Stimulated activated CD8-positive, alpha-beta memory T cell treated with anti-CD3 and anti-CD28 coated beads, Interleukin-2, amount 100 ng/mL, for 48 hours (primary cell): ENCODE measurements at places on chromosomes 11 and 22.
A peak's percentile ranks its signal among the peaks of the same experiment; 100 is the strongest.

DNA sequence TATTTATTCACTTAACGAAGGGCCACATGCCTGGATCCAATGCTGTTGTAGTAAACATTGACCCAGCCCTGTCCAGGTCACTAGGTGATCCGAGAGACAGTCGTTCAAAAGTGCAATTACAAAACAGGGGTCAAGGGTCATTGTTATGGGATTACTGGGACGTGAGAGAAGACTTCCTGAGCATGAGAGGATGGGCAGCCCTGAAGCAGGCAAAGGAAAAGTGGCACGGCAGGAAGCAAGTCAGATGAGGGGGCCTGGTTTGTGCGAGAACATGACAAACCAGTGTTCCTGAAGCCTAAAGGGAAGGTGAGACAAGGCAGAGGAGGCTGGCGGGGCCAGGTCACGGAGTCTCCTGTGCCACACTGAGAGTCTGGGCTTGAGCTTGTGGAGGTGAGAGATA lies 15.8 kb upstream of the MMP20 start:
- no peak for DNase-seq

DNA sequence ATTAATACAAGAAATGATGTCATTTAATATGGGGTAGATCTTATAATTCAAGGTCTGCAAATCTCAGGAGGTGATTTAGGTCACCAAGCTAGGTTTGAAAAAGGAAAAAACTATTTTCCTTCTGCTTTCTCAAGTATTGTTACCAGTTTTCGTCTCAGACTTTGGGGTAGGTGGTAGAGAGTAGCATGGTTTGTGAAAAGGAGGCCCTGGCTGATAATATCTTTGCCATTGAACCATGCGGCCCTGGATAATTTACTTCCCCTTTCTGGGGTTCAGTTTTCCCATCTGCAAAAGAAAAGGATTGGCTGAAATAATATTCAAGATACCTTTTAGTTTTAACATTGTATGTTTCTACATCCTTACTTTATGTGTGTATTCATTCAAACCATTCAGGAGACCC lies 92.1 kb downstream of the WNT11 start:
- DNase-seq, result no peak

GRCh38 chr11:32830796-32831195 lies 1.1 kb downstream of the PRRG4 start:
- no peak for DNase-seq

DNA sequence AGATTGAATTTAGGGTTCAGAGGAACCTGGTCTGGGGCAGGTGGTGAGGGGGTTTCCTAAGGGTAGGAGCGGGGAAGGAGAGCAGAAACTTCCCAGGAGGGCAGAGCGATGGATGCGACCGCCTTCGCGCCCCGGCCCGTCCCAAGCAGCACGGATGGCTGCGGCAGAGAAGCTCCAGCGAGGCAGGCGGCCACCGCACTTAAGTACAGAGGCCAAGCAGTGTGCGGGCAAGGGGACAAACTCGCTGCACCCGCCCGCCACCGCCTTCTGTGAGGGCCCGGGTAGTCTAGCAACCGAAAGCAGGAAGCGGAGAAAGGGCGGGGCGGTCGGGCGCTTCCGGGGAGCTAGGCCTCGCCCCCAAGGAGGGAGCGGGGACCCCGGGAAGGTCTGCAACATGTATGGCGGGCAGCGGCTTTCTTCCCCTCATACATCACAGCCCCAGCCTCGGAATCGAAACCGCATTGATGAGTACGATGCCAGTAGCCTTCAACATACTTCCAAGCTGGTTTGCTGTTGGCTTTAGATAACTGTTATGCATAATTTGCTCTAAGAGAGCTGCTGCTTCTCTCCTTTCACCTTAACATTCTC lies at the start of gene AGBL2:
Gene AGBL2, minus strand, starts transcription at position 288 of the 588 bp plus-strand sequence. CDS start 719 bp downstream, outside the sequence.
- DNase-seq, result peak; percentile 83

- no peak for DNase-seq
Measured at GRCh38 chr11:31160504-31161422, 208.8 kb downstream of the DCDC1 start.

DNA sequence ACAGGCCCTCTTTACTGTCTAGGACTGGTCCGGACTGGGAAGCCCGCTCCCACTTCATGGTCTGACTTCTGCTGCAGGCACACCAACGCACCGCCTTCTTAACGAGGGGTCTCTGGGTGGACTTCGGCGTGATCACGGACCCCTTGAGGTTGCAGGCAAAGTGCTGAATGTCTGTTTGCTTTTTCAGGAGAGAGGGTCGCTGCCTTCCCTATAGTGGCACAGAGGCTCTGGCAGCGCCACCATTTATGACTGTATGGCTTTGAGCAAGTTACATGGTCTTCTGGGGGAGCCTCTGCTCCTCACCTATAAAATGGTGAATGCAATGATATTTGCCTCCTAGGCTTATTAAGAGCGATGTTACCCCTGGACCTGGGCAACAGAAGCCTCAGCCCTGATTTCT lies 1.4 kb upstream of the SCN4B start:
- no peak for DNase-seq

GRCh38 chr11:91860661-91861060 lies 364.0 kb upstream of the FAT3 start:
- no peak for DNase-seq

DNA sequence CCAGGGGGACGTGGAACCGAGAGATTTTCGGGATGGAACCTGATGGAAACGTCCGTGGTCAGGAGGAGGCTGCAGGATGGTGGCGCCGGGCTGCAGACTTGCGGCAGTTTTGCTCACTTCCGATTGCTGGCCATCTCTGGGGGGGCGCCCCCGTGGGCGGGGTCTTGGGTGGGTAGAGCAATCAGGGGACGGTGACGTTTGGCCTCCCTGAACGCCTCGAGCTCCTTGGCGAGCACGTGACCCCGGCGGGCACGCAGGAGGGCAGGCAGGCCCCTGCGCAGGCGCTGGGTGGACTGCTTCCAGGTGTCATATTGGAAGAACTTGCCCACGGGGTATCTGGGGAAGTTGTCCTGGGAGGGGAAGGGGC lies 6.3 kb downstream of the IGF2 start:
- no peak for DNase-seq

- no peak for DNase-seq
Measured at GRCh38 chr11:130023204-130023603, 20.6 kb upstream of the PRDM10 start.

DNA sequence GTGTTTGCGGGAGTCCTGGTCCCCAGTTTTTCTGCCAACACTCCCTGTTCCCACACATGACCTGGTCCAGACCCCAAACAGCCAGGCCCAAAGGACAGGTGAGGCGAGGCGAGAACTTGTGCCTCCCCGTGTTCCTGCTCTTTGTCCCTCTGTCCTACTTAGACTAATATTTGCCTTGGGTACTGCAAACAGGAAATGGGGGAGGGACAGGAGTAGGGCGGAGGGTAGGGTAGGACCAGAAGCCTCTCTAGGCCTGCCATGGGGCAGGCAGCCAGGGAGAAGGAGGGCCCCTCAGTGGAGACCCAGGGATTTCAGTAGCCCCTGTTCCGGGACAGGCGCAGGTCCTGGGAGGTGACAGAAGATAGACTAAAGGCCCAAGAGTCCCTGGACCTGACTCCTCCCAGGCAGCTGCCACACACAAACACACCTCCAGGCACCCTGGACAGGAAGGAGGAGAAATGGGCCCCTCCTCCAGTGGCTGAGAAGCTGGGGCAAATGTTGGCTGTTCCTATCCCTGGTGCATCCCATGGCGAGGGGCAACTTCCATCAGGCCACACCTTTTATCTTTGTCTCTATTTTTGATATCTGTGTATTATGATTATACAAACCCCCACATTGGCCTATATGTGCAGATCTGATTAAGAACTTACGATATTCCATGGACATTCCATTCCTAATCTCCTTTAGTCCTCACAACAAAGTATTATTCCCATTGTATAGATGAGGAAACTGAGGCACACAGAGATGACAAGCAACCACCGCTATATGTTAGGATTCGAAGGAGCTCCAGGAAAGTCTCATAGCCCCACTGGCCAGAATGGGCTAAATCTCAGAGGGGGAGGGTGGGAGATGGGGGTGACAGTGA lies 626 bp upstream of the F2 start:
- no peak for DNase-seq

DNA sequence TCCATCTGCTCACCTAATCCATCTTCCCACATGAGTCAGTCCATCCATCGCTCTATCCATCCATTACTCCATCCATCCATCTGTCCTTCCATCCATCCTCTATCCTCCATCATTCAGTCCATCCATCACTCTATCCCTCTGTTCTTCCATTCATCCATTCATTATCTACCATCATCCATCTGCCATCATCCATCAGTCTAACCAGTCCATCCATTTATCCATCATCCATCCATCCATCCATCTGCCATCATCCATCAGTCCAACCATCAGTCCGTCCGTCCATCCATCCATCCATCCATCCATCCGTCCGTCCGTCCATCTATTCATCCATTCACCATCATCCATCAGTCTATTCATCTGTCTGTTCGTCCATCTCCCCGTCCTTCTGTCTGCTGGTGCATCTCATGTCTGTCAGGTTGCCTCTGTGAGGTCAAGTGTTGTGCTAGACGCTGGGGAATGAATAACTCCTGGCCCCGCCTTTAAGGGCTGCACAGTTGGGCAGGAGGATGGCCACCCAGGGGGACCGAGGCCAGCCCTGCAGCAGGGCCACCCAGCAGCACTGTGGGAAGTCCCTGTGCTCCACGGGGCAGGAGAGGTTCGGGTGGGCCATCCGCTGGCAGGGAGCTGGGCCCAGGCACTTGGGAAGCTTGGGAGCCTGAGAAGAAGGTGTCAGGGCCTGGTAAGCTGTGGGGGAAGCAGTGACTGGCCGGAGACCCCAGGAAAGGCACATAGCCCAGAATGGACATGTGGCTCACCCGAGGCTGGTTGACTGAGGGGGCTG lies 137.1 kb downstream of the CTTN start:
- DNase-seq, result no peak

GRCh38 chr11:75072582-75072981 lies 24.1 kb downstream of the OR2AT4 start:
- no peak for DNase-seq

GRCh38 chr11:115695677-115696364 lies 191.6 kb upstream of the CADM1 start:
- no peak for DNase-seq

DNA sequence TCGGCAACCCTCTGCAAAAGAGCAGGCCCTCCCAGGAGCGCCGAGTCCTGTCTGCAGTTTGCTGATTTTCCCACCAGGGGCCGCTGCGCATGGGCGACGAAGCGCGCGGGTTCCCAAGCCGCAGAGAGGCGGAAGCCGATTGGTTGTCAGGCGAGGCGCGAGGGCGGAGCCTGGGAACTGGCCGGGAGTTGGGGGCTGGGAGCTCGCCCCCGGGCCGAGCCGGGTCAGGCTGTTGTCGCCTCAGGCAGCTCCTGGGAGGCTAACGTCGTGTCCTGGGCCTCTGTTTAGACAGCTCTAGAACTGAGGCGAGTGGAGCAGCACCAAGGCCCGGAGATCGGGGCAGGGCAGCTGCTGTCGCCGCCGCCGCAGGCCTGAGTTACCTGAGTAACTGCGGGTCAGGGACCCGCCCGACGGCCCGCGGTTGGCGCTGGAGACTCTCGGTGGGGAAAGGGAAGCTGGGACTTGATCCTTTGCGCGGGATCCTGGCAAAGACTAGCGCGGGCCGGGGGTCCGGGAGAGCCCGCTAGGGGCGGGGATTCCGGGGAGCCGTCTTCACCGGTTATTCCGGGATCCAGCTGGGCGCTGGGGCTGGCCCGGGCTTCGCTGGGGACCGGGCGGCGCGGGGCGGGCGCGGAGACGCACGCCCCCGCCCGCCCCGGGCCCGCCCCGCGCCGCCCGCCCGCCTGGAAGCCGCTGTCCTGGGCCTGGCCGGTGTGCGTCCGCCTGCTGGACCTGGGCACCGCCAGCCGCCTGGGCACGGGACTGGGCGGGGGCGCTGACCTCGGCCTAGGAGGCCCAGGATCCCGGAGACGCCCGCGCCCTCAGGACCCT lies at the start of gene STIM1:
Gene STIM1, plus strand, starts transcription at position 688 of the 831 bp plus-strand sequence. CDS start 607 bp downstream, outside the sequence.
- DNase-seq, result peak; percentile 98
